Activated naive CD4-positive, alpha-beta T cell (primary cell): ENCODE measurements at places on chromosomes 5 and 9.

GRCh38 chr9:80928697-80929096 is 760.6 kb downstream of the TLE1 start:
- no peak for DNase-seq

GRCh38 chr9:7176561-7176960 is 418.8 kb downstream of the KDM4C start:
- DNase-seq: no peak

DNA sequence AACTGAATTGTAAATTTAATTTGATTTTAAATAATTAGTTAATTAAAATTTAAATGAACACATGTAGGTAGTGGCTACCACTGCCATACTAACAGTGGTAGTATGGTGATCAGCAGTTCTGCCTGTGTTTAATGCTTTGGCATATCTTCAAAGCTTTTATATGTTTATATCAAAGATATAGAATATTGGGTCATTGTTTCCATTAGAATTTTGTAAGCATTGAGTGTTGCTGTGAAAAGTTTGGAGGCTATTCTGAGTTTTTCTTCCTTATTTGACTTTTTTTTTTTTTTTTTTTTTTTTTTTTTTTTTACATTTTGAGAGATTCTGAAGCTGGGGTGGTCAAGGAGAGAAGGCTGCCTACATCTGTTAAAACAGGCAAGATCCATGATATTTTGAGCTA is 134.2 kb downstream of the SPATA31D1 start:
- no peak for DNase-seq

DNA sequence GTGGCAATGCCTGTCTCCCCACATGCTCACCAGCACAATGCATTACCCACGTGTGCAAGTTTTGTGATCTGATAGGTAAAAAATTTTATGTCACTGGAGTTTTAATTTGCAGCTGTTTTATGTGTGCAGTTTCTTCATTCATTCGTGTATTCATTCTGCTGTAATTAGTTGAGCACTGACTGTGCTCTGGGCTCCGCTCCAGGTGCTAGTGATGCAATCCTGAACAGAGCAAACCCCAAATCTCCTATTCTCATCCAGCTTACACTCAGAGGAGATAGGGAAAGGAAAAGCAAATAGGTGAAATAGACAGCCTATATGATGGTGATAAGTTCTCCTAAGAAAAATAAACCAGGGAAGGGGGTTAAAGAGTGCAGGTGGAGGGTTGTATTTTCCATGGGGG is 148.4 kb downstream of the TENT4A start:
- no peak for DNase-seq

DNA sequence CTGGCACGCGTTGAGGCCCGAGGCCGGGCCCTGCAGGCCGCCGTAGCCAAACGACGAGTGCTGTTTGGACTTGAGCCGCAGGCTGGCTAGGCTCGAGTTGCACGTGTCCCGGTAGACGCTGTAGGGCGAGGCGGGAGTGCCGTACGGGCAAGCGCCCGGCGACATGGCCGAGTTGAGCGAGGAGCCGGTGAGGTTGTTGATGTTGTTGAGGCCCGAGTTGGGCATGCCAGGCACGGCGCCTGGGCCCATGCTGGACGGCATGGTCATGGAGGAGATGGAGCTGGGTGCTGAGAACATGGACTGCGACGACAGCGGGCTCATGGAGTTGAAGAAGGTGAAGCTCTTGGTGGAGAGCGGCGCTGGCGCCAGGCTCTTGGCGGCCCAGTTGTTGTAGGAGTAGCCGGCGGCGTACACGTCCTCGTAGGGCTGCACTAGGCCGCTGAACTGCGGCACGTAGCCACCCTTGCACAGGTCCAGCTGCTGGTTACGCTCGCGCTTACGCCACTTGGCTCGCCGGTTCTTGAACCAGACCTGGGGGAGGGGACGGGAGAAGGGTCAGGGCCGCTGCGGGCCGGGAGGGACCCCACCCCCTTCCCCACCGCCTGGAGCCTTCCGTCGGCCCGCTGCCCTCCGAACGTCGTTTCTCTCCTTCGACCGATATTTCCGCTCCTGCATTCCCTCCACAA is 5.1 kb downstream of the PITX1 start:
- no peak for DNase-seq

GRCh38 chr9:135156525-135157510 is 69.3 kb downstream of the OLFM1 start:
- no peak for DNase-seq
